ENCODE measurements at places on chromosomes 6 and 20. TPM values are rescaled to one million over a fixed set of nuclear protein-coding genes. Genes with fewer than 3 reads are reported as not detected.

Gene MRPS26
- 35.5 TPM for total RNA-seq

DNA sequence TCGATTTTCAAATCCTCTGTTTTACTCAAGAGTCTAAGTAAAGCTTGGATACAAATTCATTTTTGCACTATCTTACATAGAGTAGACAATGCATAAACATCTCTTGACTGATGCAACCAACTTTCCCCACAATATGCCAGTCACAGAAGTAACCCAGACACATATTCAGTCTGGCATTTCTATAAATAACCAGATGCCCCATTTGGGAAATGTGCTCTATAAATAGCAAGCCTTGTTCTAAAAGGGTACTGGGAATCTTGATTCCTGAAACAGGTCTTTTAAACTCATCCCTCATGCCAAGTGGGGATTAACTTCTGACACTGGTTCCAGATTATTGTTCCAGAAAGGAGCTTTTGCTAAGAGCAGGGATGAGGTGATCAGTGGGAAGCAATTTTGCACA, 411.7 kb downstream of the EPM2A start:
- no peak for DNase-seq

DNA sequence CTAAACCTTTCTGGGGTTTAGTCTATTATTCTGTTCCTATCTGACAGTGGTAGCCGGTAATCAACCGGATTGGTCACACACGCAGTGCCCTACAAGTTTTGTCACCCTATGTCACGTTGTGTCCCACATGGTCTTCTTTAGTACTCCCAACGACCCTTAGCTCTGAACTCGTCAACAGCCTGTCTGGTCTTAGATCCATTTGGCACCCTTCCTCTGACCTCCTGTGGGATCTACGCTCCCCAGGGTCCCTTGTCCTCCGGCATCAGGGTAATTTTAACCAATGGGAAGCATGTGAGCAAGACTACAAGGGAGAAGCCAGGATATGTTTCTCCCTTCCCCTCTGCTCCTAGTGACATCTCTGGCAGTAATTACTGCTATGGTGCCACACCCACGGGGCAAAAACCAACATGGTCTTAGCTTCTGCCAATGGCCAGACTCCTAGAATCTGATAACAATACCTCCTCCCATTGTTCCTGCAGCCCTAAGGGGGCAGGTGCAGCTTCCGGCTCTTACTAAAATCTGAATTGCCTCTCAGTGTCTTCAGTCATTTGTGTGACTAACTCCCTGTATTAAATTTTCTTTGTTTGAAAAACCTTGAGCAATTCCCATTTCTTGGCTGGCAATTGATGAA, 56.6 kb downstream of the MAFB start:
- DNase-seq = no peak

- no peak for DNase-seq
Observed at GRCh38 chr20:50415021-50415515, 95.1 kb upstream of the PTPN1 start.

DNA sequence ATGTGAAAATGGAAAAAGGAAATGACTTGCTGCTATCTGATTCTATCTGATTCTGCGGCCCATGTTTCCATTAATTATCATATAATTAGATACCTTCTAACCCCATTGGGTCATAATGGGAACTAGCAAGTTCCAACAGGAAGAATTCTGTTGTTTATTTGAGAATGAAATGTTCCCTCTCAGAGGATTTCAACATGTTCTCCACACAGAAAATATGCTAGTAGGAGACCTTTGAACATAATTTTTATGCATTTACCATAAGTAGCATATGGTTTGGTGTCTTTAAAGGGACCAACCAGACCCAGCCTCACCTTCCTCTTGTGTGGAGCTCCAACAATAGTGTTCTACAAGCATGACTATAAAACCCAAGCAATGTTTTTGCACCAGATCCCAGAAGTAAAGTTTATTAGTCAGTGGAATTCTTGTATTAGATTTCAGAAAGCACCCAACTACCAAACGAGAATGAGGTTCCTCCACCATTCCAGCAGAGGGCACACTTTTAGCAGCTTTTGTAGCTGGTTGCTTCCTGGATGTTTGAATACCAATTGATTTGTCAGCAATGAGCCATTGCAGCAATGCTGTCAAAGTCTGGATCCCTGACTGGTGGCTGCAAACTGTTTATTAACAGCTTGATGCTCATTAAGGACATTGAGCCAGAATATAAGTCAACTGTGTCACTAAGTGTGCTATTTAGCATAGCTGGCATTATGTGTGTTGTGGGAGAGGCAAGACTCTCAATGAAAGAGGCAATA, 143.6 kb upstream of the GJE1 start:
- no peak for DNase-seq

DNA sequence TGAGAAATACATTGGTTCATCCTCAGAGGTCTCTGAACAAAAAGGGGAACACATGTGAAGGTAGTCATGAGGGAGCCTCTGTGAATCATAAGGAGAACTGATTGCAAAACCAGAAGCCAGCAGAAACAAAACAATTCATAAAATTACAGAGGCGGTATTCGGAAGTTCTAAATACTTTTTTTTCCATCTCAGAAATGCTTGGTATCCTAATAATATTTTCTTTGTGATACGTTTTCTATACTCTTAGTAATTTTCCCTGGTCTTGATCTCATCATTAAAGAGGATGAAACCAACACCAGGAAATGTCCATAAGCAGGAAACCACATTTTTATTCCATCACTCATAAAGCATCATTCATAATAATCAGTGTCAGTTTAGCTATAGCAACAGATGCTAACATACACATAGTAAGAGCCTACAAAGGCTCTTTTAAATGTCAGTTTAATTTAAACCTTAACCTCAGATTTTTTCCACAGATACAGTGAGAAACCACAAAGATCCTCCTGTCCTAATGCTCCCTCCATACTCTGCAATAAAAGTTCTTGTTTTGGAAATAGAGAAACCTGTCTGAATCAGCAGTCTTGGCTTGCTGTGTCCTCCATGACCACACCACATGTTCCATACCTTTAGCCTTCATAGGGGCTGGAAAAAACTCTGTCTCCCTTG, 29.2 kb downstream of the SGK1 start:
- no peak for DNase-seq
